Fibroblast of skin of back (primary cell): ENCODE measurements at places on chromosomes 11 and 22.
A peak's percentile ranks its signal among the peaks of the same experiment; 100 is the strongest.

DNA sequence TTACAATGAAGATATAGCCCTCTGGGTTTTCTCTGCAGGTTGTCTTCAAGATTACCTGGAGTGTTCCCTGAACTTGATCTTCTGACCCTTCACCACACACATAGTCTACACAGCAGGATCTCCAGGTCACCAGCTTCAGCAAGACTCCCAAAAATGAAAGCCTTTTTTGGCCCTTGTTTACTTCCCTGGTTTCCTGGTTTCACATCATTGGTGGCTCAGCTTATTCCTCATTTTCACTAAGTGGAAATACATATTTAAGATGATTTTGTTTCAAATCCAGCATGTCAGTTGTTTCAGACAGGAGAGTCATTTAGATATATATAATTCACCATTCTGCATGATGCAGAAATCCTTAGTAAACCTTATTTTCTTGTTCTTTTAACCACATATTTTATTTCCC is 41.6 kb upstream of the MPEG1 start:
- DNase-seq, result no peak

DNA sequence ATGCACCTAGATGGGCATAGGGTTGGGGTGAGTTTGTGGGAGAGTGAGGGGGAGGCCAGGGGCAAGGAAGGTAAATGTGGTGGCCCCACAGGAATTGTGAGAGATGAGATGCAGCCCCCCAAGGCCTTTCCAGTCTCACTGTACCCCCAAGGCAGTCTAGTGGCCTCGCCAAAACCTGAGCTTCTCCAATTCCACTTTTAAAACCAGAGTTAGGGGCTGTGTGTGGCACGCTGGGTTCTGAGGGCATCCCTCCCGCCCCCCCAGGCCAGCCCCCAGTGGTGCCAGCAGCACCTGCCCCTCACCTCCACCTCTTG is 40.4 kb downstream of the KCNC1 start:
- no peak for DNase-seq

- no peak for DNase-seq
Measured at GRCh38 chr22:36912694-36913426, 568 bp upstream of the CSF2RB start.

GRCh38 chr11:47571895-47572294 is 6.5 kb downstream of the PTPMT1 start:
- peak; percentile 63 for DNase-seq

DNA sequence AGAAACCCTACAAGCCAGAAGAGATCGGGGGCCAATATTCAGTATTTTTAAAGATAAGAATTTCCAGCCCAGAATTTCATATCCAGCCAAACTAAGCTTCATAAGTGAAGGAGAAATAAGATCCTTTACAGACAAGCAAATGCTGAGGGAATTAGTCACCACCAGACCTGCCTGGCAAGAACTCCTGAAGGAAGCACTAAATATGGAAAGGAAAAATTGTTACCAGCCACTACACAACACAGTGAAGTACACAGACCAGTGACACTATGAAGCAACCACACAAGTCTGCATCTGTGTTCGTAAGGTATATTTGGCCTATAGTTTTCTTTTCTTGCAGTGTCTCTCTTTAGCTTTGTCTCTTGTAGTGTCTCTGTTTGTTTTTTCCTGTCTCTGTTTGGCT is 29.0 kb downstream of the TMEM225 start:
- no peak for DNase-seq

DNA sequence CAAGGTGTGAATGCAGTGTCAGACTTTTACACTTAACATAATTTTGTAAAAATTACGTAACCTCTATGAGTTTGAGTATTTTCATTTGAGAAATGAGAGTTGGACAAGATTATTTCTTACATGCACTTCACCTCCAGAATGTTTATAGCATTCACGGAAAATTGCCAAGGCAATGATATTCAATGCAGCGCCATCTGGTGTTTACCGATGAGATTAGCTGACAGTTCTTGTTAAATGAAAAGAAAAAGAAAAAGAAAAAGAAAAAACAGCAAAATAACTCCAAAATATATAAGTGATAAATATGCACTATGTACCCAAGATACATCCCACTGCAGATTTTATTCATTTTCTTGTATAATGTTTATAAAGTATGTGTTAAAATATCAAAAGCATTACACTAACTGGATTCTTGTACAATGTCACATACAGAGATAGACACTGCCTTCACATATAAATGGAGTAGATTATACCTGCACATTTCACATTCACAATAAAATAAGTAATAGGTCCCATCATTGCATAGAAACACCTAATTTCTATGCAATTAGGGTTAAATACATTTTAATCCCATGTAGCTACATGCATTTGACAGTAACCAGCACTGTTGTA is 976.3 kb upstream of the FAT3 start:
- peak; percentile 56 for DNase-seq

GRCh38 chr11:27574342-27574741 is 67.8 kb upstream of the LIN7C start:
- DNase-seq, result no peak

GRCh38 chr11:131916638-131917037 is 546.2 kb downstream of the NTM start:
- DNase-seq, result no peak

GRCh38 chr22:43921370-43921769 is 2.2 kb upstream of the PNPLA3 start:
- DNase-seq, result peak; percentile 93

- DNase-seq, result no peak
Measured at GRCh38 chr11:87007963-87008362, 29.8 kb upstream of the TMEM135 start.

DNA sequence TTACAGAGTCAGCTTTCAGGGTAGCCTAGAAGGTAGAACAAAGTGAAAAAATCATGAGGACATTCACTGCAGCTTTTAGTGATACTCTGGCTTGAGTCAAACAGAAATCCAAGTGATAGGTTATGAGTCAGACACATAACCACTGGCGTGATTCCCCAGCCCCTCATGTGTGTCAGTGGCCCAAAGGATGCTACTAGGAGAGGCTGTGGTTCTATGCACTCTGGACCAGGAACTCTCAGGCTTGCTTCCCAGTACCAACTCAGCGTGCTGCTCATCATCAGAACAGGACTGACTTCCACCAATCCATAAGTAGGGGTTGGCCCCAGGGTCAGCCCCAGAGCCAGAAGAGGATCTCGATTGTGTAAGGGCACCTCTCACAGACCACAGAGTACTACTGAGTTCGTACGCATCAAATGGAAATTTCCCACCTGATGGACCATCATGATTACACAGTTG is 116.8 kb downstream of the MED15 start:
- DNase-seq, result no peak

GRCh38 chr11:87809256-87809655 is 366.0 kb downstream of the RAB38 start:
- DNase-seq, result no peak

GRCh38 chr11:95076416-95076815 is 9.7 kb downstream of the SRSF8 start:
- DNase-seq, result no peak

GRCh38 chr11:62830904-62831519 is 839 bp downstream of the STX5 start:
- DNase-seq, result no peak

DNA sequence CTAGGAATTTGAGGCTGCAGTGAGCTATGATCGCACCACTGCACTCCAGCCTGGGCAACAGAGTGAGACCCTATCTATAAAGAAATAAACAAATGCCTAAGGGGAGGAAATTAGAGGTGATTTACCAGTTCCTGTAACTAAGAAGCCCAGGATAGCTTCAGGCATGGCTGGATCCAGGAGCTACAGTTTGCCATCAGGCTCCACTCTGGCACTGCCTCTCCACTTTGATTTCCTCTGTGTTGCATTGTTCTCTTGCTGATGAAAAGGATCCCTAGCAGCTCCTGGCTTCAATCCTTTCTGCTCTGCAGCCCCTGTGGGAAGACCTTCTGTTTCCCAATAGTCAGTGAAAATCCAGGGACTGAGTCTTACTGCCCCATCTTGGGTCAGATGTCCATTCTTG is 20.1 kb upstream of the FADD start:
- DNase-seq, result no peak

- DNase-seq, result no peak
Measured at GRCh38 chr11:57460758-57461749, 726 bp downstream of the RTN4RL2 start.

- DNase-seq, result no peak
Measured at GRCh38 chr22:25849522-25849921, 107.5 kb downstream of the MYO18B start.

DNA sequence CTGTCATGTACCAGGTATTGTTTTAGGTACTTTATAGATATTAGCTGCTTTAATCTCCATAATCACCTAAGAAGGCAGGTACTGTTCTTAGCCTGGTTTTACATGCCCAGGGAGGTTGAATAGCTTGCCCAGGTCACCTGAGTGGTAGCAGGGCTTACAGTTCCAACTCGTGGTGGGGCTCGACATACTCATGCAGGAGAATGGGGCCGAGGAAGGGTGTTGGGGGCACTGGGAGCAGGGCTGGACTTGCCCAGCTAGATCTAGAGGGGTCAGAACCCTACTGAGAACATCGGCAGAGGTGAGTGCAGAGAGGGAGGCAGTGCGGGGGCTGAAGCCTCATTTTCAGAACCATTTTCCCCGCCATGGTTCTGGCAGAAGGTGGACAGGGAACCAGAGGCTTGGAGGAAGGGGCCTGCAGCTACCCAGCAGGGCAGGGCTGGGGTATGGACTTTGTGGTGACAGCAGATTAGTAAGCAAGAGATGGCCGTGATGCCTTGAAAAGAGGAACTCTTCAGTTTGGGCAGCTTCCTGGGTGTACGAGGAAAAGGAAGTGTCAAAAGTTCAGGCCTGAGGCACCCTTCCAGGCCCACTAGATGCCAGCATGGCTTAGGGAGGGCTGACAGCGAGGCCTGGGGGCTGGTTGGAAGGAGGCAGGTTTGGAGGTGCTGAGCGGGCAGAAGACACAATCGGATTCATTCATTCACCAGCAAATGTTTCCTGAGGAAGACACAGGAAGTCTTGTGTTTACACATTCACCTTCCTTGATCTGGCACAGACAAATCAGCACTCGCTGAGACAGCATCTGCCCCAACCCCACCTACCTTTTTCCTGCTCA is 54.7 kb upstream of the LYVE1 start:
- no peak for DNase-seq

GRCh38 chr11:118838905-118839553 is 44.7 kb upstream of the CXCR5 start:
- no peak for DNase-seq

DNA sequence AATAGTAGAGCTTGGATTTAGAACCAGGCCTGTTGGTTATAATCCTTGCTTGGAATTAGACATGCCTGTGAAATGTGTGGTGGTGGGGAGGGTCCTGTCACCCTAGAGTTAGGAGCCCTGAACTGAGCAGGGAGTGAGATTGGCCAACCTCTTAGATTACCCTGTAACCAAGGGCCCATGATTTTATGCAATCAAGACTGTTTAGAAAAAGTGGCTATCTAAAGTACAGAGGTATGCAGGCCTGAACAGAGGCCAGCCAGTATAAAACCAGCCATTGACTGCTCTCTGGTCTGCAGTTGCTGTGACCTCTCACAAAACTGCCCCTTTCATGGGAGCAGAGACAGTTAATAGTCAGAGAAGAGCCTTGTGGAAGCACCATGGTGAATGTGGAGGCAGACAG is 36.2 kb downstream of the SERPINH1 start:
- DNase-seq, result no peak

GRCh38 chr11:115179636-115180035 is 324.6 kb downstream of the CADM1 start:
- no peak for DNase-seq

DNA sequence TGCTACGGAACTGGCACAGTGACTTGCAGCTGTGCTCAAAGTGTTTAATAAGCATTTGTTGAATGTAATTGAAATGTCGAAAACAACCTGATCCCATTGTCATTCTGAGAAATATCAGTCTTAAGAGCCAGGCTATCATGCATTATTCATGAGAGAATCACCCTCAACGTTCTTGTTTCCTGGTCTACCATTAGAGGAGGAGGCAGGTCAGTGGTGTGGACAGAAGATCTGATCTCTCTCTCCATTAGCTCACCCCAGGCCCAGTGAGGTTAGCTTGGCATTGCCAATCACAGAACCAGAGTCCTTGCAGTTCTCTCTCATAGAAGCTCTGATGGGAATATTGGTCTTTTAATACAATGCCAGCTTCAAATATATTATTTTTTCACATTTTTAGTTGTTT is 121.1 kb upstream of the SPON1 start:
- no peak for DNase-seq

- DNase-seq, result no peak
Measured at GRCh38 chr11:60699284-60699691, at the start of gene MS4A8. Gene MS4A8, plus strand, starts transcription at chr11:60699612. Its CDS starts 1,249 bp downstream, at chr11:60700861.

- no peak for DNase-seq
Measured at GRCh38 chr11:77512092-77512491, 38.2 kb upstream of the PAK1 start.

GRCh38 chr11:75831915-75832502 is 17.0 kb downstream of the UVRAG start:
- no peak for DNase-seq

DNA sequence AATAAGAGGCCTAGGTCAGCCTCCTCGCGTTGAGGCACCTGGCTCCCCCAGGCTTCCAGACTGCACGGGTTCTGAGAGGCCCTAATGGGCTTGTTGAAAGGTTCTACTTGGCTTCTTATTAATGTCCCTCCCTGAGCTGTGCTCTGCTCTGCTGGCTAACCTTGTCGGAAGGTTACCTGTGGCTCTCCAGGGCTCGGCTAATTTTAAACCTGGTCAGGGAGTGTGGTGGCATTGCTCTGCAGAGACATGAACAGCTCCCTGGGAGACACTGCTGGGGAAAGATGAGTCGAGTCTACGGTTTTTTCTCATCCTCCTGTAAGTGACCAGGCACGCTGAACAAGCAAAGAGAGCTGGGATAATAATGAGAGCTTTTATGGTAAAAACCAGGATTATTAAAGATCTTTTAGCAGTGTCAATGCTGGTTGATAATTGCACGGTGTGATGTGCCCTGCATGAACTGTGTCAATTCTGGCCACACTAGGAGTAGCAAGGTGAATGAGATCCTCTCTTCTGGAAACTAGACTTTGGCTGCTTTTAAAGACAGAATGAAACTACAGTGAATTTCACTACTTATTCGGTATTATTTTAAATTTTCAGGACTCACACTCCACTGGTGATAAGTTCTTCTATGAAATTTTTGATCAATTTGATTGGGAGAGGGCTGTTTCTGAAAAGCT is 70.7 kb downstream of the TEAD1 start:
- no peak for DNase-seq

GRCh38 chr11:3156661-3157311 is 8.3 kb downstream of the OSBPL5 start:
- no peak for DNase-seq

DNA sequence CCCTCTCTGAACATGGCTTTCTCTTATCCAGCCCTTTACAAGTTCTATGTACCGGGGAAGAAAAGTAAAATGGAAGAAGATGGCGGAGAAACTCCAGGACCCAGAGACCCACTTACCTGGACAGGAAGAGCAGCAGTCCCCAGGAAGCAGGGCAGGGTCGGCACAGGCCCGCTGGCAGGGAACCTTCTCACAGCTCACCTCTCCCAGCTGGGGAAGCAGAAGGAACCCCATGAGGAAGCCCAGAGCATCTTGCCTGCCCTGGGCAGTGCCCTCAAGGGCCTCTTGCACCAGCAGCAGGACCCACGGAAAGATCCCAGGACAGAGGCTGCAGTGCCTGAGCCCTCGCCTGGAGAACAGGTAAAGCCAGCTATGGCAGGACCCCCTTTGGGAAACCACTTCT is 23.4 kb downstream of the PGA5 start:
- DNase-seq, result no peak

- DNase-seq, result no peak
Measured at GRCh38 chr22:50694099-50694605, 21.5 kb downstream of the SHANK3 start.

GRCh38 chr22:30754971-30755758 is 60.5 kb downstream of the OSBP2 start:
- DNase-seq, result peak; percentile 77
